Activated T-helper 1 cell treated with anti-CD3 and anti-CD28 coated beads, Interleukin-2, amount 50 U/mL, for 16 hours (primary cell): ENCODE measurements at places on chromosomes 6 and 20.

DNA sequence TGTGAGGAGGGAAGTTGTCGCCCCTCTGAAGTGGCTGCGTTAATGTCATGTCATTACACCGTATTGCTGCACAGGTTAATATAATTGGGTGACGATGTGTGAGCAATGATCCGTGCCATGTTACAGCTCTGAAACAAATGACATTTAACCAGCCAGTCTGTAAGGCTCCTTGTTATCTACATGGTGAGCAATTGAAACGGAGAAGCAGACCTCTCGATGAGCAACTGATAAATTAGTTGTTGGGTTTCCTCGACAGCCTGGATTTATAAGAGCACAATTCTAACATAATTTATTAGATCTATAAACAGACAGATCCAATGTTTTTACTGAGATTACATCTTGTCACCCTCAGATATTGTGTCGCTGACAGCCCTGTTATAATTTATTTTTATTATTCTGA lies 49.9 kb upstream of the MAFB start:
- no peak for DNase-seq

GRCh38 chr6:41504466-41505121 lies 41.6 kb upstream of the FOXP4 start:
- DNase-seq, result no peak

DNA sequence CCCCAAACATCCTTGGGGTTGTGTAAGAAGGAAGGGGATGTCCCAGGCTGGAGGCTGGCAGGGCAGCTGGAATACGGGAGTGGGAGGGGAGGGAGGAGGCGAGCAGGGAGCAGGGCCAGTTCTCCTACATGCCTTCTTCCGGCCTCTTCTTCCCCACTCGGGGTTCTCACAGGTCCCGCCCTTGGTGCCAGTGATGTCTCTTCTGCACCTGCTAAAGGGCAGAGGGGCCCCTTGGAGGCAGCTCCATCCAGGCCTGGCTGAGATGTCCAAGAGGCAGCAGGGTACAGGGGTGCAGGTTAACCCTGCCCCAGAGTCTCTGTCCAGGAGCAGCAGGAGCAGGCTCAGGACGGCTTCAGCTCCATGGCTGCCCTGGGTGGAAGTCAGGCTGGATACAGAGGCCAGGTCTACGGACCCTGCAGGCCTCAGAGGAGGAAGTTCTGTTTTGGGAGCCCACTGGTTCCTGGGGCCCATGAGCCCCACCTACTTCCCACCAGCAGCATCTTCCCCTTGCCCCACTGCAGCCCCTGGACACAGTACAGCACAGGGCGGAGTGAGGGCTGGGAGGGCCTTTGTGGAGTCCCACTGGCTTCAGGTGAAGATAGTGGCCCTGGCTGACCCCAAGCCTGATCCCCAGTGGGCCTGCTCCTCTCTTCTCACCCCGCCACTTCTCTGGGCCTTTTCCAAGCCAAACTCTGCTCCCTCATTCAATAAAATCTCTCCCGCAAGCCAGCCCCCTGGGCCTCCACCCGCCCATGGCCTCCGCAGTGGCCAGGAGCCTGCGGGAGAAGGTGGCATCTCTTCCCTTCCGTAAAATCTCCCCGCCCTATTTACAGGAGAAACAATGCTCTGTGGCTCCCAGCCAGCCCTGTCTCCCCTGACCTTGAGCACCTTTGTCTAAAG lies 60.4 kb downstream of the YTHDF1 start:
- DNase-seq, result no peak

DNA sequence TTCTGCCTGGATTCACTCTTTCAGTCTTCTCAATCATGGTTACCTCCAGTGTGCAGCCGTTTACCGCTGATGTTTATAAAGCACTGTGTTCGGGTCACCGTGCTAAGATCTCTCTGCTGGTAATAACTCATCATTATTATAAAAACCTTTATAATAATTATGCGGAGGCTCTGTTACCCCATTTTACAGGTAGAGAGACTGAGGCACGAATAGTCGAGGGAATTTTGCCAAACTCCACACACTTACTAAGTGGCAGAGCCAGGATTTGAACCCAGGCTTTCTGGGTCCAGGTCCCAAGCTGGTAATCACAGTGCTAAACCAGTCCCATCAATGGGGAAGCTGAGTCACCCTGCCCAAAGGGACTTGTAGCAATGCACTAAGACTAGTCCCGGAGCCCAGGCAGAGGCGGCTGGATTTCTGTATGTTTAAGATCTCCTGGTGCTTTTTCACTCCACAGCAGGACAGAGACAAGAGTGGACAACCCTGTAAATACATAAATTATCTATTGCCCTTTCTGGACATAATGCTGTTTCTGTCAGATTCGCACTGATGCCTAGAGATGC lies 48.1 kb downstream of the SYNJ2 start:
- DNase-seq, result no peak

DNA sequence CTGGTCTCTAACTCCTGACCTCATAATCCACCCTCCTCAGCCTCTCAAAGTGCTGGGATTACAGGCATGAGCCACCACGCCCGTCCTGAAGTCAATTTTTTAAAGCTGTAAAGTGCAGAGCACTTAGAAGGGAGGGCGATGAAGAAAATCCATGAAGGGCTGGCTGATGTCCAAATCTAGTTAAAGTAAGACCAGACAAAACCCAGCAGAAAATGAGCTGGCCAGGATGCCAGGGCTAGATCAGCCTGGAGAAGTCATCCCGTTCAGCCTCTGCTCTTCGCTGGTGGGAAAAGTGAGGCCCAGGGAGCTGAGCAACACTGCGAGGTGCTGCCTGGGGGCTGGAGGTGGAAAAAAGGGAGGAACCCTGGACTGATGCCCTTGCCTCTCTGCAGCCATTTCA lies 3.1 kb downstream of the BPIFB4 start:
- DNase-seq, result no peak

- no peak for DNase-seq
Measured at GRCh38 chr6:110432285-110432900, 17.0 kb upstream of the DDO start.

- no peak for DNase-seq
Measured at GRCh38 chr6:49849213-49849907, 17.0 kb downstream of the CRISP1 start.

DNA sequence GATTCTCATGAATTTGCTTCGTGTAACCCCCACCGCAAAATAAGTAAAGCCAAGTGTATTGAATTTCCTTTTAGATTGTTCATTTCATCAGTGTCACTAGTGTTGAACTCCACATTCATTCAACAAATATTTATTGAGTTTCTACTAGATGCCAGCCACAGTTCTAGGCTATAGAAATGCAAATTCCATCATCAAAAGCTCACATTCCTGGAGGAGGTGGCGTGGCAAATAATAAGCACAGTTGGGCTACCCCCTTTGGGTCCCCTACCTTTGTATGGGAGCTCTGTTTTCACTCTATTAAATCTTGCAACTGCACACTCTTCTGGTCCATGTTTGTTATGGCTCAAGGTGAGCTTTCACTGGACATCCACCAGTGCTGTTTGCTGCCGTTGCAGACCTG lies 12.7 kb upstream of the ME1 start:
- DNase-seq, result no peak

GRCh38 chr20:32158351-32158750 lies 48.8 kb downstream of the TM9SF4 start:
- no peak for DNase-seq

GRCh38 chr20:43404878-43405277 lies 52.8 kb upstream of the SRSF6 start:
- no peak for DNase-seq

DNA sequence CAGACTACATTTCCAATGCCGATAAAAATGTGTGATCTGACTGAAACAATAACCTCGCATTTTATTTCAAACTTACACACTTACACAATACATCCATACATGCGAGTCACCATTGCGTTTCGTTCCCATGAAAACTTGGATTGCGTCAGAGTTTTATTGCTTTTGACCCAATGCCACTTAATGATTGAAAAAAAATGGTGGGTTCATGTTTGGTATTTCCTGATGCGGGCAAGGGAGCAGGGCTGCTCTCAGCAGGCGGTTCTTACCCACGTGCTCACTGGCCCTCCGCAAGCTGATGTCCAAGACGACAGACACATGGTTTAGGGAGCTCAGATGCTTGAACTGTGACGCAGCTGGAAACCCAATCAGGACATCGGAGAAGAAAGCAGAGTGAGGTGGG lies 281.0 kb upstream of the SULF2 start:
- no peak for DNase-seq

DNA sequence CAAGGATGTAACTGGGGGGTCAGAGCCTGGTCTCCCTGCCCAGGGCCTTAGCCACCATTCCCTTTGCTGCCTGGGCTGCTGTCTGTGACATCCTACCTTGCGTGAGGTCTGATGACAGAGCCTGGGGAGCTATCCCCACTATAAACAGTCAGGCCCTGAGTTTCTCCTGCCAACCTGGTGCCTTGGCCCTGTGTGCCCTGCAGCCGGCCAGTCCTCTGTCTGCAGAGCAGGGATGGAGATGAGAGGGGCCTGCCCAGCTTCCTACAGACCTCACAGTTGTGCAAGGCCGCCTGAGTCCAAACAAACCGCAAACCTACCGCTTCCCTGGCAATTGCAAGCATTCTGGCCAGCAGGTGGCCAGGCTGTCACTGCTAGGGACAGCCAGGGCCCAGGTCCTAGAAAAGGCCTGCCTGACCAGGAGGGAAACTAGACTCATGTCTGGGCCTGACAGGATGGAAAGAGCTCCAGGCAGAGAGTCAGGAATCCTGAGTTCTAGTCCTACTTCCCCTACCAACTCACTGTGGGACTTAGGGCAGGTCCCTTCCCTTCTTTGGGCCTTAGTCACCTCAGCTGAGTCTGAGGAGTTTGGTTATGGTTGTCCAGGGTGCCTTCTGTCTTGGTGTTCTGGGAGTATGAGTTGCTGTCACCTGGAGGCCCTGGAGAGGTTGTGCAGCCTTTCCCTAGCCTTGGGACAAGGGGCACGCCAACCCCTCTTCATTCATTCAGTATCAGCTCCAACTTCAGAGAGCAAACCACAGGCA lies 86.2 kb downstream of the VEGFA start:
- no peak for DNase-seq

DNA sequence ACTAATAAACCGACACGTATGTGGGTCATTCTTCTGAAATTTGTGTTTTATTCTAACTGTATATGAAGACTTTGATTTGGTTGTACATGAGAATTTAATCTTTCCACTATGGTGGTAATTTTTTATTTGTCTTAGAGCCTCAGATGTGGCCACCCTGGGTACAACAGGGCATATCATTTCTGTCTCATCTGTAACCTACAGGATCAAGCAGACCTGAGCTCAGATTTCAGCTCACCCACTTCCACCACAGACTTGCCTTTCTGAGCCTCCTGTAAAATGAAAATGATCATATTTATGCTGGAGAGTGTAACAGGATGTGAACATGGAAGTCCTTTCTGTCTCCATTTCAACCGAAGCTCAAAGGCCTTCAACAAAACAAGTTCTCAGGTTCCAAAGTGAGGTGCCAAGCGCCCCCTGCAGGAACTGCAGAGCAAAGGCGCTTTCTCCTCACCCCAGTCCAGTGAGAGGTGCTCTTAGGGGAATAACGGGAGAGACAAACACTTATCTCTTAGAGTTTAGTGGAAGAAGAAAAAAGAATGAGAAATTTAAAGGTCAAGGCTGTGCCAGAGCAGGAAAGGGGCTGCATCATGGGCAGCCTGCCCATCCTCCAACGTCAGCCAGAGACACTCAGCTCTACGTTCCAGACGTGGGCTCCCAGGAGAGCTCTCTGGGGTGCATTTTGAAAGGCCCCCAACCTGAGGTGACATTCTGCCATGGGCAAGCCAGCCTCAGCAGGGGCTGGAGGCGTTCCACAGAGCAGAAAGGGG lies 23.0 kb upstream of the CD24 start:
- DNase-seq, result no peak

- DNase-seq, result no peak
Measured at GRCh38 chr6:130239755-130240154, 17.0 kb upstream of the SAMD3 start.

GRCh38 chr6:81465859-81466258 lies 286.6 kb downstream of the TENT5A start:
- DNase-seq, result no peak

DNA sequence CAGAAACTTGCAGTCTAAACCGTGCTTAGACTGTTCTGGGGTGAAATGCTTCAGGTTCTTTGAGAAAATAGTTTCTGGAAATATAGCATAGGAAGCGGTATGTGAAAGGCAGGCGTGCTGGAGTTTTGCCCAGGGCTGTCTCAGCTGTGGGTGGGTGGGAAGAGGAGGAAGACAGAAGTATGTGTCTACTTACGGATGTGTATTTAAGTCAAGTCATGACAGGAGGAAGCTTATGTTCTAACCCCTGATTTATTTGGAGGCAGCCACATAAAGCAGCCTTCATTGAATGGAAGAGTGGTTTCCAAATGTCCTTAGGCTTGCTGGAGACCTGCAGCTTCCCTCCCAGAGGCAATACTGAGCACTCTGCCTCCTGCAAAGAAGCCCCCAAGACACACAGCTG lies 345.8 kb upstream of the PRND start:
- DNase-seq, result no peak

DNA sequence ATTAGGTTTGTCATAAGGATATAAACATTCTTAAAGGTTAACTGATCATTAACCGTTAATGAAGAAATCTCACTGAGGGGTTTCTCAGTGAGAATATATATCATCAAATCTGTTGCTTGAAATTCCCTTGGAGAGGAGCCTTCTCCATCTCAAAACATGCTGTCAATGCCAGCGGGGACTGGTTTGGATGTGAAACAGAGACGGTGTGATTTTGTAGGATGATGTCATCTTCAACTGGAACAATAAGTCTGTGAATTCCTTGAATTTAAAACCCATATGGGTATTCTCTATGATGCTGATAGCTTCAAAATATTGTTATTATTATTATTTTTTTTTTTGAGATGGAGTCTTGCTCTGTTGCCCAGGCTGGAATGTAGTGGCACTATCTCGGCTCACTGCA lies 75.9 kb downstream of the GMPR start:
- DNase-seq, result no peak

GRCh38 chr6:64155063-64155462 lies 519.5 kb downstream of the PHF3 start:
- no peak for DNase-seq

DNA sequence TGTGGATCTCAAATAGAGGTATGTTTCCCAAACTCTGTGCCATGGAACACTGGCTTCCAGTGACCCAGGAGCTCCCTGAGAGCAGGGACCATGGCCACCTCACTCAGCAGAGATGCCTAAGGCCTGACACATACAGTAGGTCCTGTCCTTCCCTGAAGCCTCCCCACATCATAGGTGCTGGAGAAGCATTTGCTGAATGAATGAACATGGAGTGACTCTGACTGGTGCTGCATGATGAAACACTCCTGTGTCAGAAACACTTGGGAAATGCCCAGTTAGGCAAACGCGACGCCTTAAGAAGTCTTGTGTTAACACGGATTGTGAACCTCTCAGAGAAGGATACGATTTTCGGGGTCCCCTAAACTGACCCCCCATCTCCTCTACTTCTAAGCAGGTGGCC lies 14.3 kb downstream of the SLA2 start:
- DNase-seq, result no peak

DNA sequence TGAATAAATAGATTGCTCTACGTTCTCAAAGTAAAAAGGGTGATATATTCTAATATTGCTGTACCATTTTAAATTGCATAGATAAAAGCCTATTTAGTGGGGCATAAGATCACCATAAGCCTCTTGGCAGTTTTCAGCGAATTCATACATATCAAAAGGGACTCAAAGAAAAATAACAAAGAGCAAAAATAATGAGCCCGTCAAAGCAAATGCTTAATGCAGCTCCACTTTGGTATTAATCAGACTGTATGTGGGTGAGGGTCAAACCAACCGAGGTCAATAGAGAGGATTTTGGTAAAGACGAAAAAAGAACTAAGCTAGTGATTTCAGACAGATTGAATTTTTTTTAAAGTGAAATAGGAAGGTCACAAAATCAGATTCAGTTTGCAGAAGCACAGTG lies 598.8 kb downstream of the GRIK2 start:
- DNase-seq, result no peak
